Foreskin melanocyte (primary cell): ENCODE measurements at places on chromosomes 11 and 22.

GRCh38 chr11:12845163-12845562 is 164.0 kb upstream of the RASSF10 start:
- DNase-seq: no peak

- no peak for DNase-seq
Measured at GRCh38 chr22:39430576-39431150, 26.1 kb upstream of the MGAT3 start.

- peak; percentile 75 for DNase-seq
Measured at GRCh38 chr22:43263645-43264514, 76.9 kb upstream of the TTLL12 start.

DNA sequence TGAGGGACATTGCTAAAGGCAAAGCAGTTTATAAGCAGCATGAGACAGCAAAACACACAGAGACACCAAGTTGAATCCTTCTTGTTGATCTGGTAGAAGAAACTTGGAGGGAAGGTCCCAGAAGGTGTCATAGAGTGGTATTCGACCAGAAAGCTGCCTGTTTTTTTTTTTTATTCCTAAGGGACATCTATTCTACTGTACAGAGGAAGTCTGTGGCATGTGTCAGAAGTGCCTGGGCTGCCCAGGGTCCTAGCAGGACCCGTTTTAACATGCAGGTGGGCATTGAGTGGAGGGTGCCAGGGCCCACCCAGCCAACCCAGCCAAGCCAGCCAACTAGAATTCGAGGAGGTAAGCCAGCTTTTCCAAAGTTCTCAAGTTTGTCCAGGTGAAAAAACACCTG is 68.0 kb upstream of the ATXN10 start:
- no peak for DNase-seq

GRCh38 chr11:557328-558132 is 3.0 kb downstream of the LMNTD2 start:
- DNase-seq: no peak

DNA sequence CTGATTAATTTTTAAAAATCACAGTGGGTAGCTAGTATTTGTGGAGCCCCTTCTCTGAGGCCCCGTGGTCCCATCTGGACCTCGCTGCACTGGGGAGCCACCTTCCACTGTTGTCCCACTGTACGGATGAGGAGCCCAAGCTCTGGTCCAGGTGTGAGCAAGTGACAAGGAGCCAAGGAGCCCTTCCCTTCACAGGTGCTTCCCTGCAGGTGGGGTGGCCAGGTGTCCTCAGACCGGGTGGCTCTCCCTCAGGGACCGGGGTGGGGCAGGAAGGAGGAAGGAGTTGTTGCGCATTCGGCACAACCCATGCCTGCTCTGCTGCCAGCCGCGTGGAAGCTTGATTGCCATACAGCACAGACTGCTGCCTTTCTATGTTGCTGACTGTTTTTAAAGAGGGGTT is 10.4 kb upstream of the SEPTIN5 start:
- DNase-seq: no peak

- DNase-seq: no peak
Measured at GRCh38 chr11:106379265-106379664, 301.8 kb downstream of the AASDHPPT start.

- DNase-seq: peak; percentile 79
Measured at GRCh38 chr11:47083913-47084312, 92.8 kb downstream of the ARFGAP2 start.

DNA sequence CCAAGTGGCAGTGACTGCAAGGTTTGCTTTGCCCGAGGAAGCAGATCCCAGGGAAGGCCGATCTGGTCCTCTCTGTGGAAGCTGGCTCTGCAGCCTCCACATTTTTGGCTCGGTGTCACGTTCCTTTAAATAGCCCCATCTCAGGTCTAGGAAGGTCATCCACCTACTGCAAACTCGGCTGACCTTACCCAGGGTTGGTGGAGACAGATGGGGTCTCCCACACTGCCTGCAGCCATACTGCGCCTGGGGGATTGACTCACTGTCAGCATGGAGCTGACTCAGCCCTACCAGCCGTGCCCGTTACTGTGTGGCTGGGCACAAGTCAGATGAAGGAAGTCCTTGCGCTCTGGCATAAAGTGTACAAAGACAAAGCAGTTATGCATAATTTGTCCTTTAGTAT is 16.9 kb downstream of the CDPF1 start:
- peak; percentile 85 for DNase-seq

GRCh38 chr11:120034881-120035630 is 102.9 kb downstream of the TRIM29 start:
- DNase-seq: no peak
